ENCODE measurements at places on chromosomes 7 and 10.

DNA sequence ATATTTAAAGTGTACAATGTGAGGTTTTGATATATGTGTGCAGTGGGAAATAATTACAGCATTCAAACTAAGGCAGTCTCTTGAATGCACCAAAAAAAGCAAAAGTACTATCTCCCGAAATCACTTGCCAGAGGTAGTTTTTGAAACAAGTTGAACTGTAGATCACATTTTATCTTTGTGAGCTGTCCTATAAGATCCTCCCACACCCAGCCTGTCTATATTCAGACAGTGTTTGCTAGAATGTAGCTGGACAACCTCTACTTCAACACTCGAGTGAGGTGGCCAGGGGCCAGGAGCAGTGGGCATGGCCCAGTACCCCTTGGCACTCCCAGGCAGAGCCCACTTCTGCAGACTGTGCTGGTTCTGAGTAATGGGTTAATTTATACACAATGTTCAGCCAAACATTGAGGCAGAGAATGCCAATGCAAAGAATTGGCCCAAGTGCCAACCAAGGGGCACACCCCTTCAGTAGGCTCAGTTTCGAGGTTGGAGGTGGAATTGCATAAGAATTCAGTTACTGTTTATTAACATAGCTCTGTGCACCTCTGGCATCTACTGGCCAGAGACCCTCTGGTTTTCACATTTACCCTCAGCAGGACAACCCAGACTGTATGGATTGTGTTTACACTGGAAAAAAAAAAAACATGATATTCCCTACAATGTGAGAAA, 70.5 kb downstream of the AHR start:
- DNase-seq: no peak

- DNase-seq: no peak
These were observed 56.6 kb downstream of the PARD3 start for GRCh38 chr10:34758447-34758996.

GRCh38 chr7:106054156-106054910, 57.8 kb downstream of the SYPL1 start:
- no peak for DNase-seq

GRCh38 chr7:98551611-98552273, 65.3 kb upstream of the NPTX2 start:
- DNase-seq: no peak

DNA sequence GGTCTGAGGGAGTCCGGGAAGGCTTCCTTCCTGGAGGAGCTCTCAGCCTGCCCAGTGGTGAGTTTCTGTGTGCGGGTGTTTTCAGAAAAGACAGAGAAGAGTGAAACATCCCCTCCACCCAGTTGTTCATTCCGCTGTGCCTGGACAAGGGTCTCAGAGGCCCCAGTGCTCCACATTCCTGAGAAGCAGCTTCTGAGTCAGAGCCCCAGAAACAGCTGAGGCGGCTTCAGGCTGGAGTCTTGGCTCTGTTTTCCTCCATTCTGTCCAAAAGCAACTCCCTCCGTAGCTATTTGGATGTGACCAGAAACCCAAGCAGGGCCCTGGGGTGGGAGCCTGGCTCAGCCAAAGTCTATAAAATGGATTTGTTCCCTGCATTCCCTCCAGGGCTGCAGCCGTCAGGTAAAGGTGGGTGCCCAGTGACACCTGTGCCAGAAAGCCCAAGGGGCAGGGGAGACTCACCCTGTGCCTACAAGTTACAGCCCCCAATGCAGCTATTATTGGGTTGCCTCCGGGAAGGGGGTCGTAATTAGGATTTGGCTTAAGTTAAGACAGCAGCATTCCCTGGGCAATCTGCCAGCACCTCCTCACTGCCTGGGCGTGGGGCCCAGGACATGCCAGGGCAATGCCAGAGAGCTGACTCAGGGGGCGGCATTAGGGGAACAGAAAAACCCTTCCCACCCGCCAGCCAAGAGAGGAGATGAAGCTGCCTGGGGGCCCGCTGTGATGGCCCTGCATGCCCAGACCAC, 13.1 kb upstream of the CAMK2G start:
- peak; percentile 86 for DNase-seq

DNA sequence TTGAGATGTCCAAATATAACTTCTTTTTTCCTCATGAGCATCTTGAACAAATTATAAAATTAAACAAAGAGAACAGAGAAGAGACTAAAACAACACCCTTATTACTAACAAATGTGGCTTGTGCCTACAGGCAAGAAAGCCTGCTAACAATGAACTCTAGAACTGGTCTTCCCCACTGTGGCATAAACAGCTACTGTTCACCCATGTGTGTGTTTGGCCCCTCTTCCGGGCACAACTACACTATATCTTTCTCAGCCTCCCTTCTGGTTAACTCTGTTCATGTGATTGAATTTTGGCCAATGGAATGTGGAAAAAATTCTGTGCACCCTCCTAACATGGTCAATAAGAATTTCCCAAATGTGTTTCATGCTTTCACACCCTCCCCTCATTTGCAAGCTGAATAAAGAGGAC, 117.0 kb downstream of the KBTBD2 start:
- no peak for DNase-seq

DNA sequence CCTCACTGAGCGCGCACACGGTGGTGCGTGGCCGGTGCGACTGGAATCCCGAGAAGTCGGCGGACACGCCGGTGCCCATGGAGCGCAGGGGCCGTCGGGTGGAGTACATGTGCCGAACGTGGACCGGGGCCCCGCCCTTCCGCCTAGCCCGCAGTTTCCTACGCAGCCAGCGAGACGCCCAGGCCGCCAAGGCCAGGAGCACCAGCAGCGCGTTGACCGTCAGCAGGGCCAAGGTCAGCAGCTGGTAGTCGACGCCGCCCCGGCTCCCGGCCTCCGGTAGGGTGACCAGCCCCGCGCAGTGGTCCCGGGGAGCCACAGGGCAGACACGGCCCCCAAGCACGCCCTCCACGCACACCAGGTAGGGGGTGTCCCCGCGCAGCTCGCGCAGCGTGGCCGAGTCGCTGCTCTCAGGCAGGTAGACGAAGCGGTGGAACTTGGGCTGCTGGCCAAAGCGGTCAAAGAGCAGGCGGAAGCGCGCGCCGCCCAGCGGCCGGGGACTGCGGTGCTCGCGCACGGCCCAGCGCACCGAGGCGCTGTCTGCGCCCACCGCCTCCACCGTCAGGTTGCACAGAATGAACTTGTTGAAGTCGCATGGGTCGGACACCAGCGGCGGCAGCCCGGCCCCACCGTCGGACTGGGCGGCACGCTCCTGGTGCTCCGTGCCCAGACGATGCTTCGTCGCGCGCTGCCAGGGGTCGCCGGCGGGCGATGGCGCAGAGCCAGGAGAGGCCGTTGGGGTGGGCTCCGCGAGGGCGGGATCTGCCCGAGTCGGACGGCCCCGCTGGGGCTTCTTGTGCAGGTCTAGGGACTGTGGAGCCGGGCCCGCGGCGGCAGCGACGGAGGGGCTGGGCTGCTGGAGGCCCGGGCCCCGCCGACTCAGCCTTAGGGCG, 2.2 kb downstream of the TRIL start:
- peak; percentile 57 for DNase-seq

GRCh38 chr10:100403734-100404133, 56.7 kb downstream of the SCD start:
- no peak for DNase-seq

DNA sequence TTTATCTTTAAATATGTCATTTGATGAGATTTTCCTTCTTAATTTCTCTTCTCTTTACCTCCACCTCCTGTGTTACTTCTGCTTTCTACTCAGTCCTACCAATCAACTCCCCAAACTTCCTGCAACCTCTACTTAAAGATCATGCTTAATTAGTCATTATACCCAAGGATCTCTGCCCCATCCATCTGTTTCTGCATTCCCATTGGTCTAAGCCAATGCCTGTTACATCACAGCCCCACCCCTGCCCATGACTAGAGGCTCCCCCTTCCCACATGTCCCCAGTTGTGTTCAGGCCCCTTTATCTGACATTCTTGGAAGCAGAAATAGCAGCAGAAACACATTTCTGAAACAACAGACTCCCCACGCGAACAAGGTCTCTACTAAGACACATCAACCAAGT, 319.1 kb upstream of the NFE2L3 start:
- DNase-seq: no peak

GRCh38 chr7:125506331-125506730, 576.7 kb upstream of the POT1 start:
- no peak for DNase-seq

GRCh38 chr7:42476255-42476654, 239.2 kb upstream of the GLI3 start:
- no peak for DNase-seq

DNA sequence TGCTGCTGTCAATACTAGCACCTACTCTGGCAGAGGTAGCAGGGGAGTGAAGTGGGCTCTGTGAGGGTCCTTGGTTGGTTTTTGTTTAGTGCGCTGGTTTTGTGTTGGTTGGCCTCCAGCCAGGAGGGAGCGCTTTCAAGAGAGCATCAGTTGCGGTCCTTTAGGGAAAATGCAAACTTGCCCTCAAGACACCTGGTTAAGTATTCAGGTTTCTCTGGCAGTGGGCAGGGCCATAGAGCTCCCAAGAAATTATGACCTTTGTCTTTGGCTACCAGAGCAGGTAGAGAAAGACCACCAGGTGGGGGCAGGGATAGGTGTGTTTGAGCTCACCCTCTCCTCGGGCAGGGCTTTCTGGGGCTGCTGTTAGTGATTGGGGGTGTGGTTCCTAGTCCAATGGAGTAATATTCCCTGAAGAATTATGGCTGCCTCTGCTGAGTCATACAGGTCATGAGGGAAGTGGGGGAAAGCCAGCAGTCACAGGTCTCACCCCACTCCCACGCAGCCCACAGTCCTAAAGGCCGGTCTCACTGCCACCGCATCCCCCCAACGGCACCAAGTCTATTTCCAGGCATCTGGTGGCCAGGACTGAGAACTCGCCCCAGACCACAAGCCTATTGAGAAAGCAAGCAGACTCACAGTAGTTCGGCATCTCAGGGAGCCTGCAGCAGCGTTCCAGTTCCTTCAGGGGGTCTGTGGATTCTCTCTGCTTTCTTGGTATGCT, 280.5 kb downstream of the SFMBT2 start:
- no peak for DNase-seq

GRCh38 chr7:45921699-45922519, 837 bp upstream of the IGFBP3 start:
- peak; percentile 39 for DNase-seq

DNA sequence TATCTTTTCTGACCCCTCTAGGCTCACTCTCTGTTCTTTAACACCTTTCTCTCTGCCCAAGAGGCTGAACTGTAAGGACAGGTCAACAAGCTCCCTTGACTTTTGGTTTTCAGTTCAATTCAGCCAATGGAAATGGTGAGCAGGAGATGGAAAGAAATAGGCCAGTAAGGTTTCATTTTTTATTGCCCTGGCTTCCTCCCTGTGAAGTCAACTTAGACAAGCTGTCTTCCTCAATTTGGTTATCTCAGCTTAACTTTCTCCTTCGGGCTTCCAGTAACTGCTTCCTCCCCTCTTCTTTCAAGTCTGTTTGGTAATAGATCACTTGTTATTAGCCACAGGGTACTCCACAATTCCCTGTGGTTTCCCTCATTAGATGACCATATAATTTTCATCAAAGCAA, 19.7 kb downstream of the LIPK start:
- no peak for DNase-seq

DNA sequence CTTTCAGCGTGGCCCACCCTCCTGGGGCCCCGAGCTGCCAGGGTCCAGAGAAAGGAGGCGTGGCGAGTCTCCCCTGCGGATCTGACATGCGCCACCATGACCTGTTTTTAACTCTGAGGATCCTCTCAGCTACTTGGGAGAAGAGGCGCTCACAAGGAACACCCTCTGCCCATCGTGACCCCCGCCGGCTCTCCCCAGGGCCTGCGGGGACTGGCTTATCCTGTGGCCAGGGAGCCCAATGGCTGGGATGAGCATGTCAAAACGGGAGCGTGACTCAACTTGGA, 93.7 kb downstream of the EBF3 start:
- DNase-seq: no peak

DNA sequence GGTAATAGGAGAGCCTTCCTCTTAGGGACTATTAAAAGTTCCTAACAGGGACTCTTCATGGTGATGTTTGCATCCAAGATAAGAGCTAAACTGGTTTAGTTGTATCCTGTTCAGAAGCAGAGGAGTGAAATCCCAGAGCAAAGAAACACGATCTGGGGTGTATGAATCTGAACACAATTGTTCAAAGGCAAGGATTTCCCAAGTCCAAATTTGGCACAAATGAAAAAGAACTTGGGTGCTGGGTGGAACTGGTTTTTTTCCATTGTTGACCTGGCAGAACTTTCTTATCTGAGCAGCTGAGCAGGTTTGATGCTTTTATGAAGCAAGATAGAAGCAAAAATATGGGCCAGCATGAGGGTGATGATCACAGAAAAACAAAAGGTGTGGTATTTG, 6.0 kb downstream of the AGFG2 start:
- no peak for DNase-seq

DNA sequence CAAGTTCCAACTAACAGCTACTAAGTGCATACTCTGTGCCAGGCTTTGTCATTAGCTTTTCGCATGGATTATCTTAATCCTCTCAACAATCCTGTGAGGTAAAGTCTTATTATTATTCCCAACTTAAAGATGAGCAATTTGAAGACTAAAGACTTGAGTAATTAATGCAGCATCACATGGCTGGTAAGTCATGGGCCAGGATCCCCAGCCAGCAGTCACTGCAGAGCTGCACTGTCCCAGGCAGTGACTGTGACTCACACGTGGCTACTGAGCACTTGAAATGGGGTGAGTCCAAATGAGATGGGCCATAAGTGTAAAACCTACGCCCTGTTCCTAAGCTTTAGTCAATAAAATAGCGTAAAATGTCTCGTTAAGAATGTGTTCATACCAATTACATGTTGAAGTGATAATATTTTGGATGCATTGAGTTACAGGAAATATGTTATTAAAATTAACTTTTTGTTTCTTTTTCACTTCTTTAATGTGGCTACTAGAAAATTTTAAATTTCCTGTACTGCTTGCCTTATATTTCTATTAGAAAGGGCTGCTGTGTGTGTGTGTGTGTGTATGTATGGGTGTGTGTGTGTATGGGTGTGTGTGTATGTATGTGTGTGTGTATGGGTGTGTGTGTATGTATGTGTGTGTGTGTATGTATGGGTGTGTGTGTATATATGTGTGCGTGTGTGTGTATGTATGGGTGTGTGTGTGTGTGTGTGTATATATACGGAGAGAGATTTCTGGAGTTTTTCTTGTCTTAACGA, 756.3 kb downstream of the AUTS2 start:
- DNase-seq: no peak

- no peak for DNase-seq
These were observed at the start of gene NANOS1 for GRCh38 chr10:119029613-119030420. Gene NANOS1 (plus strand): TSS chr10:119029714. CDS start chr10:119029802, 88 bp downstream.

- no peak for DNase-seq
These were observed 456.2 kb downstream of the DNAJB6 start for GRCh38 chr7:157793087-157793353.

DNA sequence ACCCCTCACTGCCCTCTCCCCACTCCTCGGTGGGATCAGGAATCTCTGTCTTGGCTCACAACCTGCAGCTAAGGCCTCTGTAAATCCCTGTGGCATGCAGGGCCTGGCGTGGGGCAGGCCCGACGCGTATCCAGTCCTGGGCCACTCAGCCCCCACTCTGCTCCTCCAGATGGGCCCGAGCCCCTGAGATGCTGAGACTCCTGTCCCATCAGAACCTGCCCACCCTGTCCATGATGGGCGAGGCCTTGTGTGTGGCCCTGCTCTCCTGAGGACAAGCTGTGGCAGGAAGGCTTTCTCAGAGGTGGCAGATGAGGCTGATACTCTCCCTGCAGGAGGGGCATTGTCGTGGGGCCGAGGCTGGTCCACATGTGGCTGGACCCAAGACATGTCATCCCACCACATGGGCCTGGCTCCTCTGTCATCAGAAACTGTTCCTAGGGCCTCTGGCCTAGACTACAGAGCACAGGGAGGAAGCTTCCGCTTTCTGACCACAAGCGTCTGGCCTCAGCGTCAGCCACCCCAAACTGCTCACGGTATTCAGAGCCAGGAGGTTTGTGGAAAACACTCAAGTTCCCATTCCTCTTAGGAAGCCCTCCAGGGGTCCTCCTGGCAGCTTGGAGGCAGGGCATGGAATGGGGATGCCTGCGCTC, 6.0 kb downstream of the ALOX5 start:
- peak; percentile 38 for DNase-seq

All from gastrocnemius medialis (tissue), 4 donors.